CD4-positive, alpha-beta T cell treated with Interleukin-21 for 1 hour (primary cell): ENCODE measurements at places on chromosomes 3 and 15.

- no peak for DNase-seq
Observed at GRCh38 chr3:141407047-141407446, 38.7 kb downstream of the ZBTB38 start.

DNA sequence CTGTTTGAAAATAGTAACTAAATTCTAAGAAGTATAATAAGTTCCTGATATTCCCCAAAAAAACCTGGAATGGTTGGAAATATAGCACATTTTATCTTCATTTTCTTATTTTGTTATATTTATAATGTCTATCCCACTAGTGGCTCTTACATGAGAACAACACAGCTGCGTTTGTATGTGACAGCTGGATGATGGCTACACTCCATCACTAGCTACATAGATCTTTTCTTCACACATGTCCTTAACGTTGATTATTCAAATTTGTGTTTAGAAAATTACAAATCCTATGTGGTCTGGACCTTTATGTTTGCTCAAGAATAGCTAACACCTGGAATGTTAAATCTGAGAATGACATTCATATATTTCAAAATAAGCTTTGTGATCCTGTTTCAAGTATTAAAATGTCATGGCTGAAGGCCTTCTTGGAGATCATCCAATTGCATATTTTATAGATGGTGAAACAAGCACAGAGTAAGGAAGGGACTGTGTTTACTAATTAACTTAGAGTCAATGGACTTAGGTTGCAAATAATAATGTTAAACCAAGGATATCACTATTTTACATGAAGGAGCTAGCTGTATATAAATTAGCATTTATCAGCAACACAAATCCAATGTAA is 60.8 kb downstream of the ATP13A5 start:
- no peak for DNase-seq

DNA sequence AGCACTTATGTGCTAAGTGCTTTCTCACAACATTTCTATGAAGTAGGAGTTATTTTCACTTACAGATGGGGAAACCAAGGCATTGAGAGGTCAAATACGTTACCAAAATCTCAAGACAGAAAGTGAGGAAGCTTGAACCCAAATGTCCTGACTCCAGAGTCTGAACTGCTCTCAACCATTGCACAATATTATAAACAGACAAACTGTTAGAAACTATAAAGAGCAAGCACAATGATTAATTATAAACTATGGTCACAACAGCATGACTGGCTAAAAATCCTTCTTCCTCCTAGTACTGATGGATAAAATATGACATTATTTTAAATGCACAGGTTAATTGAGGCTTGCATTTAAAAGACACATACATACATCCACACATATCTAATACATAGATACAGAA is 77.9 kb upstream of the ASB14 start:
- DNase-seq: no peak

- DNase-seq: no peak
Observed at GRCh38 chr3:149424918-149425317, 47.5 kb upstream of the TM4SF1 start.

DNA sequence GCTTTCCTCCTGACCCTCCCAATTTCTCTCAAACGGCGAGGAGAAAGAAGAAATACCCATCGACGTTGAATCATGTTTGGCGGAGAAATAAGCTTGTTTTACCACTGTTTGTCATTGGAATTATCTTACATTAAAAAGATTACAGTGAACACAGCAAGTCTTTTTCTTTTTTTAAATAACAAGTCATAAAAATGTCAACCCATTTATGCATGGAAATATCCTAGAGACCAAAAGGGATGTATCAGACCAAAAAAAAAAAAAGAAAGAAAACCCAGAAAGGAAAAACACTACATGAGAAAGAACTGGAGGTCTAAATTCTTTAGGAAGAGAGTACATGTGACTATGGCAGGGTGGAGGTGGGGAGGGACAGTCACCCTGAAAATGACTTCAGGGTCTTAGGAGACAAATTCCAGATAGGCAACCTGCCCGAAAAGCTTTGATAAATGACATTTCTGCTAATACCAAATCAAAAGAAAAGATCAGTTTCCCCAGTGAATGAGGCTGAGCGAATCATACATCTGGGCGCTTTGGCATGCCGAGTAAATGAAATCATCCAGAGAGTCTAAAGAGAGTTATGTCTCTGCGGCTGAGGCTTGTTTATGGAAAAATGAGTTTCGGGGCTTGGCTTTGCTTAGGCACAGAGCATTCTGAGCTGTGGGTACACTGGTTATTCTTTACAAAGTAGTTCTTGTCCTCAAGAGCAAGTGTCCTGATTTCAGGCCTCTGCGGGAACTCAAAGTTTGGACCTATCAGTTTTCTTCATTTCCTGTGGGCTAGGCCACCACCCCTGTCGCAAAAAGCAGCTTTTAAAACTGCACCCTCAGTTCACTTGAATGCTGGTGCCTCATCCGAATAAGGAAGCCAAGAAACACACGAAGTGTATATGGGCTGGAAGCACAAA is 110.1 kb upstream of the TGFBR2 start:
- DNase-seq: no peak

- DNase-seq: no peak
Observed at GRCh38 chr3:6965881-6966280, 105.0 kb downstream of the GRM7 start.

DNA sequence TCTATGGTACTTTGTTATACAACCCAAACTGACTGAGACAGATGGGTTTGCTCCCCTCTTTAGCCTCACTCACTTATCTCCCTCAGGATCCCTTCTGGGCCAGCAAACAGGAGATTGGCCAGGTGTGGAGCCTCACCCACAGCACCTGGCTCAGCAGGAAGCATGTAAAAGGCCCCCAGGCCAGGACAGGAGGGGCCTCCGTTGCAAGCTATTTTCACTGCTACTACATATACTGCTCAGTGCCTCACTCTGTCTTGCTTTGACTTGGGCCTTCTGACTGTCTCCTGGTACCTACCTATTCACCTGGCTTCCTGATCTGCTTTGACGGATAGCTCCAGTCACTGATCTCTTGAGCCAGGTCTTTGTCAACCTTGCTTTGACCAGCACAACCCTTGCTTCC is 20.4 kb upstream of the TPM1 start:
- no peak for DNase-seq

- no peak for DNase-seq
Observed at GRCh38 chr3:21132896-21133295, 618.1 kb downstream of the ZNF385D start.

DNA sequence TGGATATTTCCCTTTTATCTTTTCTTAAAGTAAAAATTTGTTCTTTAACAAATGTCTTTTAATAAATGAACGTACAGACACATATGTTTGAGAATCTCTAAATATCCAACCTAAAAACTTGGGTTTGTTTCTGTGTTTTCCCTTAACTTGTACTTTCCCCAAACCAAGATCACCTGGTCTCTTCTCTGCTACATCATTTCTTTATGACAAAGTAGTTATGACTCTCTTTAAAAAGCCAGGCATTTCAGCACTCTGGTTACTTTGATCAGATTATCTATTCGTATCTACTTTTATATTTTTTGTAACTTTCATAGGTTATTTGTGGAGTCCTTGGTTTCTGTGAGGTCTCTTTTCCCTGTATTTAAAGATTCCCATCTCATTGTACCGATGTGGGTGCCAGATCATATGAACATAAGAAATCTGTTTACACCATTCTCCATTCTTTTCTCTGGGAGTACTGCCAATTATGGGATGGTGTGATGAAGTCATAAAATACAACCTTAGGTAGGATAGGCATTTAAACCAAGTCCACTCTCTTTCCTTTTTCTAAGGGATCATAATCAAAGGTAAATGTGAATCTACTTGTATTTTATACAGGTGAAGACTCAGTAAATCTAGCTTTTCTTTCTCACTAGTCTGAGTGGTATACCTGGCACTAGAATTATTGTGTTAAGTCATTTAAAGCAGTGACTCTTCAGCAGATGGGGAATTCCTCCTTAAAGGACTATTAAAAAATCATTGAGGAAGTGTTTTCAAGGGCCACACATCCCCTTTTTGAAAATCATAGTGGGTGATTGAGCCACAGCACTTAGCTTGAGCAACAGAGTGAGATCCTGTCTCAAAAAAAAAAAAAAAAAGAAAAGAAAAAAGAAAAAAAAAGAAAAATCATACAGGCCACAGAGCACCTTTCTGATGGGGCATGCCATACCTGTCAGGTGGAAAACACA is 12.4 kb upstream of the NFKBIZ start:
- DNase-seq: no peak

- DNase-seq: no peak
Observed at GRCh38 chr3:165796701-165797100, 40.5 kb downstream of the BCHE start.

- DNase-seq: no peak
Observed at GRCh38 chr15:38769492-38769891, 204.9 kb upstream of the RASGRP1 start.

DNA sequence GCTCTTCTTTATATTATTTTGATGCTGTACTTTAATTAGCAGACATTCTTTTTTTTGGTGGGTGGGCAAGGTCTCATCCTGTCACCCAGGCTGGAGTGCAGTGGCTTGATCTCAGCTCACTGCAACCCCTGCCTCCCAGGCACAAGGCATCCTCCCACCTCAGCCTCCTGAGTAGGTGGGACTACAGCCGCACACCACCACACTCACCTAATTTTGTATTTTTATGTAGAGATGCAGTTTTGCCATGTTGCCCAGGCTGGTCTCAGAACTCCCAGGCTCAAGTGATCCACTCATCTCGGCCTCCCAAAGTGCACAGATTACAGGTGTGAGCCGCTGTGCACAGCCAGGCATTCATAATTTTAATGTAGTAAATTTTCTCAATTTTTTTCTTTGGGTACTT is 608.1 kb downstream of the ZNF385D start:
- DNase-seq: no peak

GRCh38 chr15:25862472-25863110 is 536 bp downstream of the ATP10A start:
- DNase-seq: peak; percentile 60

- no peak for DNase-seq
Observed at GRCh38 chr15:59178151-59178695, 28.4 kb upstream of the LDHAL6B start.

DNA sequence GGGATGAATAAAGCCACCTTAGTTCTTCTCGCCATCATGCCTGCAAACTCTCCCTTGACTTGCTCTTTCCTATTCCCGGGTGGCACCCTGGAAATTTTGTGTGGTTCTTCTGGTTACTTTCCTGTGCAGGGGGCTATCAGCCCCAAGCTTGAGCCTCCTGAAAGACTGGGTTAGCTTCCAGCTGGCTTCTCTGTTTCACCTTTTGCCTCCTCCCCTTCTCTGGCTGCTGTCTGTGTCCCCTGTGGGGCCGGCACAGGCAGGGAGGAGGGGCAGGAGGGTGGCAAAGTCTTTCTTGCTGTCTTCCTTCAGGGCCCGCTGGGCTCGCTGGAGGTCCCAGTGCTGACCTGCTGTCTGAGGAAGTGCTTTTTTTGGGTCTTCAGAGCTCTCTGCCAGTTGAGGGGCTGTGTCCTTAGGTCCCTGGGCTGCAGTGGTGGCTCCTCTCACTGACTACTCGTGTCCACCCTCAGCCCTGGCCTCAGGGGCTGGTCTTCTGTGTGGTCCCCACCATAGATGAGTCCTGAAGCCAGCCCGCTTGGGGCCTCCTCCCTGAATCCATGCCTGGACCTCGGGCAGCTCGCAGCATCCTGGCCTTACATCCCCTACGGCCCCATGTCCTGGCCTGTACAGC is 196.5 kb downstream of the KLF13 start:
- DNase-seq: no peak

DNA sequence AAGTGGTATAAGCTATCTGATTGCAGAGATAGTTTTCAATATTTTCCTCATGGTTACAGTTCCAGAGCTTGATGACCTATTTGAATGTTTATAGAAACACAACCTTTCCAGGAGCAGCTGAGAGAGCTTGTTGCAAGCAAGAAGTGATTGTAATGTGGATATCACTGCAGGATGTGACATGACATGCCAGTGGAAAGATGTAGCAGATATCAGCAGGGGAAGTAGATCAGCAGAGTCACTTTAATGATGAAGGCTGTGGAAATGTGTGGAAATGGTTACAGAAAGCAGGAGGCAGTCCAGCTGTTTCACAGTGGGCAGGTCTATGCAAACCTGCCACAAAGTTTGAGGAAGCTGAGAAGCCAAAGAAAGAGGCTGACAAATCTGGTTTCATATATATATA is 21.0 kb downstream of the TMEM158 start:
- DNase-seq: no peak

DNA sequence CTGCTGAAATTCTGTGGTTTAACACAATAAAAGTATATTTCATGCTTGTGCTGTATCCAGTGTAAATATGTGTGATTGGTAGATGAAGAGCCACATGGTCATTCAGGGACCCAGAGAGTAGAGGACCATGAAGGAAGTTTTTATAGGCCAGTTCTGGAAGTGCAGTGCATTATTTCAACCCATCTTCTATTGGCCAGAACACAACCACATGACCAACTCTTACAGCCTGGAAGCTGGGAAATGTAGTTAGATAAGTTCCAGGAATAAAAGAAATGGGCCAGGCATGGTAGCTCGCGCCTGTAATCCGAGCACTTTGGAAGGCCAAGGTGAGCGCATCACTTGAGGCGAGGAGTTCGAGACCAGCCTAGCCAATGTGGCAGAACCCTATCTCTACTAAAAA is 21.4 kb upstream of the PRTG start:
- DNase-seq: no peak

DNA sequence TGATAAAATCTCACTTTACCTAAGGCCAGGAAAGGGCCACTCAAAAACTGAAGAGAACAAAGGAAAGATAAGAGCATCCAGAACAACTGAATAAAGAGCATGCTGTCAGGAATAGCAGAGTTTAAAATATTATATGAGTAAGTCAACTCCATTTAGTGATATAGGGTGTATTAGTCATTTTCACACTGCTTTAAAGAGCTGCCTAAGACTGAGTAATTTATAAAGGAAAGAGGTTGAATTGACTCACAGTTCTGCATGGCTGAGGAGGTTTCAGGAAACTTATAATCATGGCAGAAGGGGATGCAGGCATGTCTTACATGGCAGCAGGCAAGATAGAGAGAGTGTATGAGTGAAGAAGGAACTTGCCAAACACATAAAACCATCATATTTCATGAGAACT is 778.0 kb upstream of the NECTIN3 start:
- no peak for DNase-seq
